ACHN (cell line): ENCODE measurements at places on chromosomes 4 and X.

DNA sequence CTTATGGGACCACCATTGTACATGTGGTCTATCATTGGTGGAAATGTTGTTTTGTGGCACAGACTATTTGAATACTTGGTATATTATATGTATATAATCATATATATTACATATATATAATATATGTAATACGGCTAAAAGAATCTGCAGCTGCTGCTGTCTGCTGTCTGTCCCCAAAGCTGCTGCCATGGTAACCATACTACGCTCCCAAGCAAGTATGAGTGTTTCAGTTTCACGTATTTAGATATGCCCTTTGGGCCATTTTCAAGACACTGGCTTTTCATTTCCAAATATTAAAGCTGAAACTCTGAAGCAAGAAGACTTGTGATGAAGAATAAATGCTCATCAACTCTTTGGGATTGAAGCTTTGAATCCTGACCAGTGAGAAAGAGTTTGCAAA, 42.0 kb upstream of the ARSJ start:
- no peak for DNase-seq

GRCh38 chrX:84216406-84216805, 28.4 kb upstream of the RPS6KA6 start:
- no peak for DNase-seq

DNA sequence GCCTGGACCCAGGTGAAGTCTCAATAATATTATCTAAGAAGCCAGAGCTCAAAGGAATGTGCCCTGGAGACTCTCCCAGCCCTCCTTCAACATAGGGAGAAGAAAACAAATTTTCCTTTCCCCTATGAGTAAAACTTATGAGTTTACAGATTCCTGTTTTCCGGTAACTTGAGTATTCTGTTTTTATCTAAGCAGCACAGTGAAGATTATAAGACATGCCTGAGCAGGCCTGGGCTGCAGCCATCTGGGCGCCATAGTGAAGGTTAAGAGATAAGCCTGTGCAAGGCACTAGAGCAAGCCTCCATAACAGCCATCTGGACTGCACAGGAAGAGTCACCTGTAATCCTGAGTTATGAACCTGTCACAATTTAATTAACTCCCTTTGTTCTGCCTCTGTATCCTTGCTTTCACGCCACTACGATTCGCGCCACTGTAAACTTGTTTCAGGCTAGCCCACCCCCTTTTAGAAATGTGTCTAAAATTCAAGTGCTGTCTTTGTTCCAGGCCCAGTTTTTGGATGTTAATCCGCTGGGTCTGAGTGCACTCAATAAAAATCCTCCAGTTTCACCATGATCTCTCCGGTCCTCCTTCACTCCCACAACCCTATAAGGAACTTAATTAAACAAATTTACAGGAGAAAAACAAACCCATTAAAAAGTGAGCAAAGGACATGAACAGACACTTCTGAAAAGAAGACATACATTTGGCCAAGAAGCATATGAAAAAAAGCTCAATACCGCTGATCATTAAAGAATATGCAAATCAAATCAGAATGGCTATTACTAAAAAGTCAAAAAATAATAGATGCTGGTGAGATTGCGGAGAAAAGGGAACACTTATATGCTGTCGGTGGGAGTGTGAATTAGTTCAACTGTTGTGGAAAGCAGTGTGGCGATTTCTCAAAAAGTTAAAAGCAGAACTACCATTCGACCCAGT, 189.5 kb downstream of the APBB2 start:
- DNase-seq = no peak

GRCh38 chrX:115892056-115892708, 278.4 kb upstream of the AGTR2 start:
- DNase-seq = no peak

GRCh38 chr4:10461091-10461849, 4.0 kb upstream of the ZNF518B start:
- DNase-seq = no peak

DNA sequence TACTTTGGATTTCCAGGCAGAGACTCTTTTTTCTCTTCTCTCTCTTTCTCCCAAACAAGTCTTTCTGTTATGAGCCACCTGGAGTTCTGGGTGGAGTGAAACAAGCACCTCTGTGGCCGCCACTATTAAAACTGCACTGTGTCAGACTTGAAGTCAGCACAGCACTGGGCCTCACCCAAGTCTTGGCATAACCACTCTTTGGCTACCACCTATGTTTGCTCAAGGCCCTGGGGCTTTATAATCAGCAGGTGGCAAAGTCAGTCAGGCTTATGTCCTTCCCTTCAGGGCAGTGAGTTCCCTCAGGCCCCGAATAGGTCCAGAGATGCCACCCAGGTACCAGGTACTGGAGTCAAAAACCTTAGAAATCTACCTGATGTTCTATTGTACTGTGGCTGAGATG, 52.4 kb downstream of the ITIH6 start:
- DNase-seq = no peak
